ENCODE measurements at places on chromosomes 12 and 14. TPM values are rescaled to one million over a fixed set of nuclear protein-coding genes. Genes with fewer than 3 reads are reported as not detected.

The PCK2 gene
- 31.8 TPM for polyA plus RNA-seq

The LALBA gene
- polyA plus RNA-seq: not detected

The FAM186B gene
- polyA plus RNA-seq: 3.8 TPM

The CLEC2A gene
- not detected for polyA plus RNA-seq

The LRRC9 gene
- 2.7 TPM for polyA plus RNA-seq

The HNF1A gene
- 13.3 TPM for polyA plus RNA-seq

The PTCSC3 gene
- 0.96 TPM for polyA plus RNA-seq

The SMCO3 gene
- 2.9 TPM for polyA plus RNA-seq

The DEGS2 gene
- 8.6 TPM for polyA plus RNA-seq

The SMOC1 gene
- 2.3 TPM for polyA plus RNA-seq

The PRMT5 gene
- 149 TPM for polyA plus RNA-seq

The OR4E2 gene
- not detected for polyA plus RNA-seq

The NPFF gene
- 1.3 TPM for polyA plus RNA-seq

The MYO1H gene
- polyA plus RNA-seq: 0.89 TPM

The LTBR gene
- polyA plus RNA-seq: 68.4 TPM

The SMAGP gene
- 18.1 TPM for polyA plus RNA-seq

The MMP14 gene
- polyA plus RNA-seq: 163 TPM

The SERPINA10 gene
- polyA plus RNA-seq: 0.78 TPM

The BHLHE41 gene
- 3.3 TPM for polyA plus RNA-seq

The CAPZA3 gene
- polyA plus RNA-seq: 0.52 TPM

The TMEM116 gene
- polyA plus RNA-seq: 29.4 TPM

The KLRC3 gene
- polyA plus RNA-seq: not detected

The BRAP gene
- polyA plus RNA-seq: 17.6 TPM

The SLC38A4 gene
- 21.7 TPM for polyA plus RNA-seq

The BEST3 gene
- 0.48 TPM for polyA plus RNA-seq

The TCL1B gene
- polyA plus RNA-seq: 0.56 TPM

The RIMBP2 gene
- polyA plus RNA-seq: 18.5 TPM

The SDR9C7 gene
- 0.19 TPM for polyA plus RNA-seq

The DAO gene
- 0.87 TPM for polyA plus RNA-seq

The GOLGA3 gene
- 37.9 TPM for polyA plus RNA-seq

The SYNDIG1L gene
- polyA plus RNA-seq: 0.25 TPM

The PIK3C2G gene
- 3.4 TPM for polyA plus RNA-seq
